ENCODE measurements at places on chromosomes 5 and 9. TPM values are rescaled to one million over a fixed set of nuclear protein-coding genes. Genes with fewer than 3 reads are reported as not detected.

C9orf50 gene
- total RNA-seq, result not detected

IL13 gene
- total RNA-seq, result 0.31 TPM

ANKH gene
- 35.7 TPM for total RNA-seq

ACSL6 gene
- total RNA-seq, result 24.8 TPM

SCGB3A2 gene
- not detected for total RNA-seq

POLE3 gene
- 74.1 TPM for total RNA-seq

BTNL8 gene
- total RNA-seq, result not detected

GMCL2 gene
- total RNA-seq, result not detected

HMGCS1 gene
- 53.0 TPM for total RNA-seq

FST gene
- 0.84 TPM for total RNA-seq

FOXI1 gene
- 0.10 TPM for total RNA-seq

SPATA9 gene
- not detected for total RNA-seq

FUT7 gene
- 2.6 TPM for total RNA-seq

DIRAS2 gene
- not detected for total RNA-seq

UQCRQ gene
- total RNA-seq, result 52.3 TPM

ZNF883 gene
- 0.84 TPM for total RNA-seq

CXCL14 gene
- not detected for total RNA-seq

PCDHB2 gene
- 0.10 TPM for total RNA-seq

GZMA gene
- 34.8 TPM for total RNA-seq

CER1 gene
- not detected for total RNA-seq

EGFLAM gene
- not detected for total RNA-seq

AK8 gene
- total RNA-seq, result 0.63 TPM

AFAP1L1 gene
- under 0.01 TPM for total RNA-seq

GCNT1 gene
- 1.9 TPM for total RNA-seq

GPR151 gene
- not detected for total RNA-seq

TMEM38B gene
- 17.9 TPM for total RNA-seq

PCDHGA3 gene
- 0.10 TPM for total RNA-seq

TAF11L5 gene
- not detected for total RNA-seq

PCDHGB7 gene
- total RNA-seq, result 0.31 TPM

CDKN2B gene
- total RNA-seq, result 0.63 TPM

HRCT1 gene
- not detected for total RNA-seq

TAF11L10 gene
- not detected for total RNA-seq
